Nephron progenitor cell (in vitro differentiated cells): ENCODE measurements at places on chromosomes 2 and 18.

GRCh38 chr2:237879058-237879430, 19.6 kb downstream of the RAMP1 start:
- no peak for DNase-seq

GRCh38 chr2:96552315-96553175, 16.0 kb downstream of the ARID5A start:
- no peak for DNase-seq

DNA sequence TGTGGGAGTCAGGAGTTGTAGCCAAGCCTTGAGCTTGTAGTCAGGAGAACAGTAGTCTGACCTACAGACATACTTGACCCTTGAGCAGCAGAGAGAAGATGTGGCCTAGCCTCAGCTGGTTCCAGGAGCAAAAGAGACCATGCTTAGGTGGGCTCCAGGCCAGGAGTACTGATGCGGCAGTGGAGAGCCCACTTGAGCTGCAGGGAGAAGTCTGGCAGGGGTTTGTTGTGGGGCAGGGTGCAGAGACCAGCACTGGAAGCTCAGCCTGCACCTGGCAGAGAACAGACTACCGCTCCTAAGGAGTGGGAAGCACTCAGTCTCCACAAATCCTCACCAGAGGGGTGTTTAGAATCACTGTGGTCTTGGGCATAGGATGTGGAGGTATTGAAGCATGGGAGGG, 197.9 kb downstream of the TPGS2 start:
- DNase-seq: no peak

GRCh38 chr18:8854550-8854949, 149.2 kb downstream of the MTCL1 start:
- DNase-seq: no peak

DNA sequence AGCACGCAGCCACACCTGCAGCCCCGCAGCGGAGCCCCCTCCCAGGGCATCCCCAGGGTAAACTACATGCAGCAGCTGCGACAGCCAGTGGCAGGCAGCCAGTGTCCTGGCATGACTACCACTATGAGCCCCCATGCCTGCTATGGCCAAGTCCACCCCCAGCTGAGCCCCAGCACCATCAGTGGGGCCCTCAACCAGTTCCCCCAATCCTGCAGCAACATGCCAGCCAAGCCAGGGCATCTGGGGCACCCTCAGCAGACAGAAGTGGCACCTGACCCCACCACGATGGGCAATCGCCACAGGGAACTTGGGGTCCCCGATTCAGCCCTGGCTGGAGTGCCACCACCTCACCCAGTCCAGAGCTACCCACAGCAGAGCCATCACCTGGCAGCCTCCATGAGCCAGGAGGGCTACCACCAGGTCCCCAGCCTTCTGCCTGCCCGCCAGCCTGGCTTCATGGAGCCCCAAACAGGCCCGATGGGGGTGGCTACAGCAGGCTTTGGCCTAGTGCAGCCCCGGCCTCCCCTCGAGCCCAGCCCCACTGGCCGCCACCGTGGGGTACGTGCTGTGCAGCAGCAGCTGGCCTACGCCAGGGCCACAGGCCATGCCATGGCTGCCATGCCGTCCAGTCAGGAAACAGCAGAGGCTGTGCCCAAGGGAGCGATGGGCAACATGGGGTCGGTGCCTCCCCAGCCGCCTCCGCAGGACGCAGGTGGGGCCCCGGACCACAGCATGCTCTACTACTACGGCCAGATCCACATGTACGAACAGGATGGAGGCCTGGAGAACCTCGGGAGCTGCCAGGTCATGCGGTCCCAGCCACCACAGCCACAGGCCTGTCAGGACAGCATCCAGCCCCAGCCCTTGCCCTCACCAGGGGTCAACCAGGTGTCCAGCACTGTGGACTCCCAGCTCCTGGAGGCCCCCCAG, 254.1 kb downstream of the GLI2 start:
- no peak for DNase-seq

DNA sequence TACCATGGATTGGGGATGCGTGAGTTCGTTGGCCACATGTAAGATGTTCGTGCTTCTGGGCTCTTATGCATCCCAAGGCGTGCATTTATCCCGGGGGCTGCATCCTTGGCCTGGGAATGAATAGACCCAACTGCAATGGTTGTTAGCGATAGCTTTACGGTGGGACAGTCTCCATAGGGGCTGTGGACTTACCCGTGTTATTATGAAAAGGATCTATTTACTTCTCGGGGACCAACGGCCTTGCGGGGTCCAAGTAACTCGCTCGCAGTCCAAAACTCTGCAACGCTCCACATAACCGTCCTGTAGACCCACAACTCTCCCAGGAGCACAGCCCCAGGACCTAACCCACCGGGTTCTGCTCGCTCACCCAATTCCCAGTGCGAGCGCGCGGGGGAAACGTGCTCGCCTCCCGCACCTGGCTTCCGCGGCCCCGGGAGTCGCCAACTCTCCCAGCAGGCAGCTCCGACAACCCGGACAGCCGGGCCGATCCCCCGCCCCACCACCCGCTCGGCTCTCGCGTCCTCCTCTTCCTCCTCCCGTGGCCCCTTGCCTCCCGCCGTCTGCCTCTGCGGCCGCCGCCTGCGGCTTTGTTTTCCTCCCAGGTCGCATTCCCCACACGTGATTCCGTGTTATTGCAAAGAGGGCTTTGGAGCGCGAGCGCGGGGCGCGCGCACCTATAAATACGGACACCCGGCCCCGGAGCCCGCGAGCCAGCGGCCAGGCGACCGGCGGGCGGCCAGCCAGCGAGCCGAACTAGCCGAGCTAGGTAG, at the start of gene CABLES1:
CABLES1 (plus strand) TSS at position 706 of the 770 bp plus-strand sequence. CDS start 278 bp downstream, outside the sequence.
- peak; percentile 71 for DNase-seq

DNA sequence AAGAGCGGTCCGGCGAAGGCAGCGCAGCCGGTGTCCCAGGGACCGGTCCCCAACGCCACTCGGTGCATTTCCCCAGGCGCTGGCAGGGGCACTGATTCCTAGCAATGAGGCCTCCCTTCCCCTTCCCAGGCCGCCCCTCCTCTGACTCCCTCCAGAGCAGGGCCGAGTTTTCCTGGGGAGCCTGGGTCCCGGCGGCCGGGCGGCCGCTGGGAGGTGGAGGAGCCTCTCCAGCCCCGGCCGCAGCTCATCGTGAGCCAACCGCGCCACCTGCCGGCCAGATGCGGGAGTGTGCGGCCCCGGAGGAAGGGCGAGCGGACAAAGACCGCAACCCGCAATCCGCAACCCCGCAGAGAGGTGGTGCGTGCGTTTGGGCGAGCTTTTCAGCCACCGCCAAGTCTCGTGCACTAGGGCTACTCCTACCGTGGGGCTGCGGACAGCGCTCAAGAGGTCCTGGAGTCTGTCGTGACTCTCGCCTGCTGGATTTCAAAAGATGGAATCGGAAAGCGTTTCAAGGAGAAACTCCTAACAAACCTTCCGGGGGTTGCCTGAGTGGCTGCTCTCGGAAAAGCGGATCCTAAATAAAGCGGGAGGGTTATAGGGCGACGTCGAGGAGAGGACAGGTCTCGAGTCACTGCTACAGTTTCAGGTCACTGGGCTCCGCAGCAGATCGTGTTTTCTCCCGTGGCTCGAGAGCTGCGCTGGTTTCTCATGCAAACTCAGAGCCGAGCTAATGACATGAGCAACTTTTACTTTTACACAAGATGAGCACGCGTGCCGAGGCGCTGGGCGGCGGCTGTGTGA, 1.5 kb upstream of the EPHA4 start:
- DNase-seq: peak; percentile 98
